Thoracic aorta (tissue), 2 donors: ENCODE measurements at places on chromosomes 11 and 22.
A peak's percentile ranks its signal among the peaks of the same experiment; 100 is the strongest.

DNA sequence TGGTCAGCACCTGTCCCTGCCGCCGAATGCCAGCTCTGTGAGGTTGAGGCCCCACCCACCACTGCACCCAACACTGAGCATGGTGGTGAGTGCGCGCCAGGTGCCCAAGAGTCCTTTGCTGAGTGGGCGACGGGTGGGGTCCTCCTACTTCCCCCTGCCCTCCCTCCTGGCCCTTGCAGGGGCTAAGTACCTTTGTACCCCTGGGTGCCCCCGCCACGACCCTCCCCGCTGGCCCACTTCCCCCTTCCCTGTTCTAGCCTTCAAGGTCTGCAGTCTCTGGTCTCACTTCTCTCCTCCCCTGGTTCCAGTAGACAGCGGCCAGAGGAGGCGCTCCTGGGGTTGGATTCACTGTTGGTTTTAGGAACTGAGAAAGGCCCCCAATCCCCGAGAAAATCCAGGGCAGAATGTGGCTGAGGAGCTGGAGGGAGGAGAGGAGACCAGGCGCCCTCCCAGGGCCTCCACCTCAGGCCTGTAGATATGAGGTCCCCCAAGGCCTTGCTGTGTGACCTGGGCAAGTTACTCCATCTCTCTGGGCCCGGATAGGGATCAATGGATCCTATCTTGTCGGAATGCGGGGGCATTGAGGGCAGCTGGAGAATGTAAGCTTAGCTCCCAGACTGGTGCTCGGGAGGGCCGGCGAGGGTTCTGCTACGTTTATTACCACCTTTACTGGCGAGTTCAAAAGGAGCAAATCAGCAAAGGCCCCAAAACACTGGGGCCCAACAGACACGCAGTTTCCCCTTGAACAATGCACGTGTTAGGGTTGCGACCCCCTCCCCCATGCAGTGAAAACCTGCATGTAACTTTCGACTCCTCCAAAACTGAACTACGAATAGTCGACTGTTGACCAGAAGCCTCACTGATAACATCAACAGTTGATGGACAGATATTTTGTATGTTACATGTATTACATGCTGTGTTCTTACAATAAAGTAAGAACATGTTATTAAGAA is 31.9 kb upstream of the SMIM38 start:
- DNase-seq = no peak

DNA sequence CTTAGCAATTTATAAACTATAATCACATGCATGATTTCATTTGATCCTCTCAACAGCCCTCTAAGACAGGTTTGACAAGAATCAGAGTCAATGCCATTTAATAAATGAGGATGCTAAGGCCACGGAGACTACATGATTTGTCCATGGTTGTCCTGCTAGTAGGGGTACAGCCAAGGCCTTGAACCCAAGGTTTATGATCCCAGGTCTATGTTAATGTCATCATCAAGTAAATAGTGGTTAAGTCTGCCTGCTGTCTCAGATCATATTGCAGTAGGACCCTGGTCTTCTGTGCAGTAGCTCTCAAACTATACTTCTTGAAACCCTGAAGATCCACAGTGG is 17.7 kb upstream of the SYTL2 start:
- no peak for DNase-seq

GRCh38 chr11:13304655-13305335 is 27.2 kb downstream of the BMAL1 start:
- no peak for DNase-seq

GRCh38 chr11:79592824-79593223 is 152.0 kb upstream of the TENM4 start:
- DNase-seq = no peak

- no peak for DNase-seq
Observed at GRCh38 chr11:45371251-45372115, 85.3 kb upstream of the SYT13 start.

DNA sequence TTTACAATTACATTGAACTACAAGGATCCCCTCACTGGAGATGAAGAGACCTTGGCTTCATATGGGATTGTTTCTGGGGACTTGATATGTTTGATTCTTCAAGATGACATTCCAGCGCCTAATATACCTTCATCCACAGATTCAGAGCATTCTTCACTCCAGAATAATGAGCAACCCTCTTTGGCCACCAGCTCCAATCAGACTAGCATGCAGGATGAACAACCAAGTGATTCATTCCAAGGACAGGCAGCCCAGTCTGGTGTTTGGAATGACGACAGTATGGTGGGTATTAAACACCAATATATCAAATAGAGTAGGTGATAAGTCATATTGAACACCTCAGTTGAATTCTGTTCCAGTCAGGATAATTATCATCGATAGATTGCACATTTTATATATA is 4.4 kb downstream of the FBXO7 start:
- DNase-seq = no peak

- peak; percentile 36 for DNase-seq
Observed at GRCh38 chr11:45354976-45355705, 69.0 kb upstream of the SYT13 start.

GRCh38 chr11:18697576-18697975 is 1.0 kb upstream of the TMEM86A start:
- no peak for DNase-seq

- DNase-seq = no peak
Observed at GRCh38 chr11:120153221-120153620, 15.3 kb upstream of the TRIM29 start.

DNA sequence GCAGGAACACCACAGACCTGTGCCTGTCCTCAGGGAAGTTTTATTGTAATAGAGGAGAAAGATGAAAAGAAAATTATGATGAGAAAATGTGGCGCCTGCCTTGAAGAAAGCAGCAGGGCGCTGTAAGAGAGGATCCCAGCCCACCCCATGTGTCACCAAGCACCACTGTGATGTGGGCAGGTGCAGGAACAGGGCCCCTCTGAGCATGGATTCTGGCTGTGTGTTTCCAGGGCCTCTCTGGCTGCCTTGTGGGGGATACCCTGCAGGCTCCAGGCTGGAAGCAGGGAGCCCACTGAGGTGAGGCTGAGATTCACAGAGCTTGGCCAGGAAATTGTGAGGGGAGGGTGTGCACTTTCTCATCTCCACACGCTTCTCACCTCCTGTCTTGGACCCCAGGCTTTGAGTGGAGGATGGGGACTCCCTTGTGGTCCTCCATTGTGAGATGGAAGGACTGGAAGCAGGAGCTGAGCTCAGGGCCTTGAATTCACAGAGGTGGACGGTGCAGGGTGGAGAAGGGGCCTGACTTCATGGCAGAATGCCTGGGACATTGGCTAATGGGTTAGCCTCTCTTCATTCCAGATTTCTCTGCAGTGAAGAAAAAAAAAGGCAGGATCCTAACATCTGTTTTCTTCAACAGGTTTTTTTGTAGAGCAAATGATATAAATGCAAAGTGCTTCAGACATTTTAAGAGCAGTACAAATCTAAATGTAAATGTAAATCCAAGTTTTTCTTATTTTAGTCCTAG is 246.6 kb upstream of the B3GAT1 start:
- no peak for DNase-seq

- no peak for DNase-seq
Observed at GRCh38 chr11:87322568-87322967, 284.8 kb downstream of the TMEM135 start.

DNA sequence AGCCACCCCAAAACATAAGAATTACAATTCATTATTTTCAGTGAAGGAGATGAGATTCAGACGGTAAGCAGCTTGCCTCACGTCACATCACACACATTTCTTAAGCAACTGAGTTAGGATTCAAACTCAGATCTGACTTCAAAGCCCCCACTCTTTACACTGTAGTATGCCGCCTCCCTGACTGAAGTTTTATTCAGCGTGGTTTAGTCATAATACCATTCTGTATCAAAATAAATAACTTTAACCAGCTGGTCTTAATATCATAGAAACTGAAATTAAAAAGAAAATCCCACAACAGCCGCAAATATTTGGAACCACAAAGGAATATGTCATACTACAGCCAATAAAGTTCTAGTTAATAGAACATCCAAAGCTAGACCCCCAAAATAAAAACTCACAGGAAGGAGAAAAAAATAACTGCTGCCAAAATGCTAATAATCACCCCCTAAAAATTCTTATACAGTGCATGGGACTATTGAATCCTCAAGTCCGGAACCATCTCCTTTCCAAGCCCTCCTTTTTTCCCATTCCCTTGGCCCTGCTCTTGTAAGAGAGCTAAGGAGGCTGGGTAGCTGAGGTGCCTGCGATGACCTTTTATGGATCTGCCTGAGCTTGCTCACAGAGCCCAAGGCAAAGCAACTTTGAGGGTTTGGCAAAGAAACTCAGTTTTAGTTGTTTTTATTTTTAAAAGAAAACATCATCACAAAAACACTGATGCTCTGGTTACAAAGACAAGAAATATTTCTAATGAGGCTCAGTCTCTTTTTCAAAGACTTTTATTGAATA is 334.5 kb downstream of the TTC28 start:
- no peak for DNase-seq
